ENCODE measurements at places on chromosomes 12 and 14. TPM values are rescaled to one million over a fixed set of nuclear protein-coding genes. Genes with fewer than 3 reads are reported as not detected.

The DEPDC4 gene
- not detected for total RNA-seq

The SOAT2 gene
- total RNA-seq = not detected

- H3K36me3 ChIP-seq = peaks cover 19% of the 10 kb centered on the region
- no peak overlapping the region for H3K27ac ChIP-seq
- DNase-seq = no peak
- H3K4me3 ChIP-seq = no peak overlapping the region
Measured at GRCh38 chr12:101743724-101744472, 4.6 kb upstream of the SYCP3 start.

DNA sequence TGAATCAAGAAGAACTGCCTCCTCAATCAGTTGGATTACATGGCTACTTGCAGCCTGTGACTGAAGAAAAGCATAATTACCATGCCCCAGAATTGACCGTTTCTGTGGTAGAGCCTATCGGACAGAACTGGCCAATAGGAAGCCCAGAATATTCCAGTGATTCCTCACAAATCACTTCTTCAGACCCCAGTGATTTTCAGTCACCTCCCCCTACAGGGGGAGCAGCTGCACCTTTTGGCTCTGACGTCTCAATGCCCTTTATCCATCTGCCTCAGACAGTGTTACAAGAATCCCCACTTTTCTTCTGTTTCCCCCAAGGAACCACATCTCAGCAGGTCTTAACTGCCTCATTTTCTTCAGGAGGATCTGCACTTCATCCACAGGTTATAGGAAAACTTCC lies 80.8 kb downstream of the RAD52 start:
- no peaks in the 10 kb centered on the region for H3K4me1 ChIP-seq
- no peak for DNase-seq
- peaks cover 66% of the 10 kb centered on the region for H3K36me3 ChIP-seq
- H3K27ac ChIP-seq = no peak overlapping the region
- no peak overlapping the region for H3K4me3 ChIP-seq

- no peak for DNase-seq
- no peak overlapping the region for H3K27ac ChIP-seq
- H3K4me1 ChIP-seq = no peaks in the 10 kb centered on the region
- no peaks in the 10 kb centered on the region for H3K36me3 ChIP-seq
- H3K4me3 ChIP-seq = no peak overlapping the region
Measured at GRCh38 chr12:117661471-117661870, 300.0 kb upstream of the NOS1 start.

DNA sequence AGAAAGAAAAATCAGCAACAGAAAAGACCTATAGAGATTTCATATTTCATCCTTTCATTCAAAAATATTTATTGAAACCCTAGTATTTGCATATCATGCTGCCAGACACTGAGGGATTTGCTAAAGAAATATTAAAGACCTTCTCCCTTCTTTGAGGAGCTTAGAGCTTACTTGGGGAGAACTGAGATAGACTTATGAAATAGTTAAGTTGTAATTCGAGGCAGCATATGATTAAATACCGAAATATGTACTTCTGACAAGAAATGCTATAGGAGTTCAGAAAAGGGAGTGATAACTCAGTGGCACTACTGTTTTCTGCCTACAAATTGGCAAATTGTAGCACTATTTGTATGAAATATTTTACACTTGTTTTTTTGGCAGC lies 59.1 kb downstream of the PLXNC1 start:
- no peaks in the 10 kb centered on the region for H3K27me3 ChIP-seq
- peak overlapping the region; percentile 62 for H3K27ac ChIP-seq
- H3K36me3 ChIP-seq = no peaks in the 10 kb centered on the region
- peak overlapping the region; percentile 26 for H3K4me3 ChIP-seq
- H3K4me1 ChIP-seq = no peaks in the 10 kb centered on the region

DNA sequence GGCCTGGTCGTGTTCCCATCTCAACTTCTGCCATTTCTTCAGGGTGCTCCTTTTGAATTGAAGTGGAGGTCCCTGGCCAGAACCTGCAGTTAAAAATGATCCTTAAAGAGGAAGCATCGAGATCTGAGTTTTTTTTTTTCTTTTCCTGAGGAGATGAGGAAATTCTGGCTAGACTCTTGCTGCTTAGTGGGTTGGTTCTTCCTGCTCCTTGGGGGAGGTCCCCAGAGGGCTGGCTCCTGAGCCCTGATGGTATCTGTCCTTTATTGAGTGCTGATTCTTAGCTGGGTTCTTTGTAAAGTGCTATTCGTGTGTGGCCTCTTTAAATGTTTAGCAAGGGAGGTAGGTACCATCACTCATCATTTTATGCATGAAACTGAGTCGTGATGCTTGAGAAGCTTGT lies 11.7 kb downstream of the PELI2 start:
- H3K36me3 ChIP-seq = no peaks in the 10 kb centered on the region
- no peak for DNase-seq
- no peaks in the 10 kb centered on the region for H3K27me3 ChIP-seq
- no peak overlapping the region for H3K4me3 ChIP-seq

- H3K4me3 ChIP-seq = no peak overlapping the region
- H3K36me3 ChIP-seq = no peaks in the 10 kb centered on the region
- no peak for DNase-seq
- H3K27ac ChIP-seq = no peak overlapping the region
Measured at GRCh38 chr12:107103097-107103496, 9.7 kb upstream of the CRY1 start.
